ENCODE measurements at places on chromosomes 5 and 9.

DNA sequence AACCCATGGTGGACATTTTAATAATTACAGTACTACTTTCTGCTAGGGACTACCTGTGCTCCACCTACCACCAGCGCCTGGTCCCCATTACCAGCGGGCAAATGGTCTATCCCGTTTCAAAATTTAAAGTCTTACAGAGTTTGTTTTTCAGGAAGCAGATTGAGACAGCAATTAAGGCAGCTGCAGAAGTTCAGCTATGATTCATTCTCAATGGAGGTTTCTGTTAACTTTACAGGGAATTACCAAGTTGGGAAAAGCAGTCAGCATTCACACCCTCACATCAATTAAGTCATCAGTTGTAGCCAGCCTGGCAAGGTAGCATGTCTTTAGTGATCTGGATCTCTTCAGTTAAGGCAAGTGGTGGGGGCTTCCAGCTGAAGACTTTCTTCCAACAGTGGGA, 410.6 kb upstream of the DAB2 start:
- no peak for DNase-seq

- no peak for DNase-seq
Observed at GRCh38 chr5:148412124-148412523, 28.4 kb downstream of the FBXO38 start.

DNA sequence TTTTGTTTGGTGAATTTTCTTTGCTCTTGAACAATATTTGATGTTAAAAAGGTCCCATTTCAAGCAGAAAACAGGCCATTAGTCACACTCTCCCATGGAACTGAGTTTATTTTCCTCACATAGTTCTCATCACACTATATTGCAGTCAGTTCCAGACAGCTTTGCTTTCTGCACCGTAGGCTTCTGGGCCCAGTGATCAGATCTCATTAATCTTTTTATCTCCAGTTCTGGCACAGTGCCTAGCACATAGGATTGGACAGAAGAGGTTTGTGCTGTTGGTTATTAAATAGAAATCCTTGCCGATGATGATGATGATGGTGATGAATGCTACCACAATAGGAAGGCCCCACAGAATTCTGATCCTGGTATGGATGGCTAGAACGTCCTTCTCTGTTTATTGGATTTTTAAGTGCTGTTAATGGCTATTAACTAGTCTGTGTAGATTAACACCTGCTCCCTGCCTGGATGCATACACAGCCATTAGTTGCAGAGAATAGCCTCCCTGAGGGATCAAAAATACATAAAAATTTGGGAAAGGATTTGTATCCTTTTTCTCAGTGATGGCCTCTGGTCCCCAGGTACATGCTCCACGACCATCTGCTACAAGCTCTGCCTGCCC, 52.0 kb upstream of the NTRK2 start:
- DNase-seq: no peak

DNA sequence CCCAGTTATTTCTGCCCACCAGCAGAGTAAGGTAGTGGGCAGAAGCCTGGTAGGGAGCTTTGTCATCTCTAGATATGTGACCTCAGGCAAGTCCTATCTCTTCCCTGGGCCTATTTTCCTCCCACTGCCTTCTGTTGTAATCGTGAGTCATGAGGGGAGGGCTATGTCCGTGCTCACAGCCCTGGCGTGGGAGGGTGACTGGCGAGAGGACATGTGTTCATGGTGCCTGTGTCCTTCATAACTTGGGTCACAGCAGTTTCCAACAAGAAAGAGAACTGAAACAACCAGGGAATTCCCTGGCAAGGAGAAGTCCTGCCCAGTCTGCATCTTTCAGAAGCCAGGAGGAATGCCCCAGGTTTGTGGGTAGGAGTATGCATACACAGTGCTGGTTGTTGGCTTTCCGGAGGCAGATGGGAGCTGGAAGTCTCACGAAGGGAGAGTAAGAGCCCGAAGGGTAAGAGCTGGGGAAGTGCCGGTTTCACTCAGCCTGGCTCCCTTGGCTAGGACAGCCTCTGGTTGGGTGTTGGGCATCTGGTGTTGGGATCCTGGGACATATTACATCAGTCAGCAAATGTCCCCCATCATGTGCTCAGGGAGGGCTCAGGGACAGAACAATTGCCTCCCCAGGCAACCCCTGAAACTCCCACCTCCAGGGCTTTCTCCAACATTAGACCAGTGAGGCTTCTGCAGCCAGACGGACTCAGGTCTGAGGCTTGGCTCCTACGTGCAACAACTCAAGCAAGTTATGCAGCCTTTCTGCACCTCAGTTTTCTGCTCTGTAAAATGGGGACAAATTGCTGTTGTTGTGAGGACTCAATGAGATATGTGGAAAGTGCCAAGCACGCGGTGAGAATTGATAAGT, 4.3 kb upstream of the TIFAB start:
- DNase-seq: no peak

DNA sequence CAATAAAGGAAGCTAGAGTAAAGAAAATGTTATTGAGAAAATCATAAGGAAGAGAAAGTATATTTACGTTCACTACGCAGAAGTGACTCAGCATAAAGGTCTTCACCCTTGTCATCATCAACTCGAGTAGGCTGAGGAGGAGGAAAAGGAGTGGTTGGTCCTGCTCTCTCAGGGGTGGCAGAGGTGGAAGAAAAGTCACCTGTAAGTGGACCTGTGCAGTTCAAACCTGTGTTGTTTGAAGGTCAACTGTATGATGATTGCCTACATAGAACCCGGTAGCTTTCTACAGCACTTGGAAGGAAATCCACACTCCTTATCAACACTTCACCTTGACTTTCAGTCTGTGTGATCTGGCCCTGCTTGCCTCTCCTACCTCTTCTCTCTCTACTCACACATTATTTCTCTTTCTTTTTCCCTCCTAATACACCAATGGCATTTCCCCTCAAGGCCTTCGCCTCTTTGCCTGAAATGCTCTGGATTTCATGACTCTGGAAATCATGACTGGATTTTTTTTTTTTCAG, 109.3 kb upstream of the CPEB4 start:
- DNase-seq: no peak

GRCh38 chr5:168324859-168325630, 33.6 kb downstream of the WWC1 start:
- DNase-seq: no peak

GRCh38 chr5:33291216-33292000, 149.4 kb upstream of the TARS1 start:
- DNase-seq: no peak

DNA sequence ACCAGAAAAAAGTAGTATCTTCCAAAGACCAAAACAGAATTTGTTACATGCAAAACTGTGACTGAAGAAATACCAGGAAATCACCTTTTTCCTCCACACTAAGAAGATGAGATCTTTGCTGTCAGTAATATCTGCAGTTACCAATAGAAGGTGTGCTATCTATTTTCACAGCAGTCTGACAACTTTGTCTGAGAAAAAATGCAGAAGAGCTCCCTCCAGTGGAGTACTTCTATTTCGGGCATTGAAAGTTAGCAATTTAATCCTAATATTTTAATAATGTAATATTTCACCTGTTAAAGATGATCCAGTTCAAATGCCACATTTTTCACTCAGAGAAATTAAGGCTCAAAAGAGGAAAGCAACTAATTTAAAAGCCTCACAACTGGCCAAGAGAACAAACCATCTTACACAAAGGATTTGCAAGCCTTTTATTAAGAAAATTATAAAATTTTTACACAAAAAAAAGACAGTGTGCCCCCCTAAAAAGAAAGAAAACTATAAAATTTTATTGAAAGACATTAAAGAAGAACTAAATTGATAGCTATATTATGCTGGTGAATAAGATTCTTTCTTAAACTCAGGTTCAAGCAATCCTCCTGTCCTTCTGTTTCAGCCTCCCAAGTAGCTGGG, 50.6 kb downstream of the DEPDC1B start:
- no peak for DNase-seq

DNA sequence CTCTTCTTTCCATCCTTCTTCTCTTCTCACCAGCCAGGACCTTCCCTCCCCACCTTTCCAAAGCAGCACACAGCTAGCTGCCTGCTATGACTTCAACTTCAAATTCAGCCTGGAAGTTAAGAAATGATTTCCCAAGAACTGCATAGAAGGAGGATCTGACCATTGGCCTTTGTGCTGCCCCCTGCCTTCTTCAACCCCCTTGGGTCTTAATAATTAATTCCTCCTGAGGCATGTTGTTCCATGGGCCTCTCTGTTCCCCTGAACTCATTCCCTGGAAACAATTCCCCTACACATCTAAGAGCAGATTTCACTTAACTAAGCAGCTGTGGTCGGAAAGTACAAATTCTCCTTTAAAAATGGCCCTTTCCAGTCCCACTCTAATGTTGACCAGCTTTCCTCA, 62.4 kb downstream of the ADAMTS12 start:
- DNase-seq: no peak

DNA sequence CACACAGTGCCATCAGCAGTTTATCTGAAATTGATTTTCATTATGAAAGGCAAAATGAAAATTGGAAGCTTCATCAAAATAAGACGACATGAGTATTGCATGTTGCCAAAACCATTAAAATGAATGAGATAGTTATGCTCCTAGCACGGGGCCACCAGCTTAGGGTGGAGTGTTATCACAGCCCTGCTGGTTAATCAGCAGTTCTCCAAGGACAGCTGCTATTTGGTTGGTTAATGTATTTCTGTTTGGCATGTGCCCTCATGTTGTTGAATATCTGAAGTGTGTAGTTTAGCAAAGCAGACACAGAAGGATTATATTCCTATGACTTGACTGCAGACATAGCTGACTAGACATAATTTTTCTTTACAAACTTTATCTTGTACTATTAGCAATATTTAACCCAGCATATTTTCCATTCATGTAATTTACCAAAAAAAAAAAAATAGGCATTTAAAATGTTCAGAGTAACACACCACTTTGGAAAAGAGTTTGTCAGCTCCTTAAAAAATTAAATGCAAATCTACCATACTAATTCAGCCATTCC, 98.6 kb upstream of the PIK3R1 start:
- no peak for DNase-seq

DNA sequence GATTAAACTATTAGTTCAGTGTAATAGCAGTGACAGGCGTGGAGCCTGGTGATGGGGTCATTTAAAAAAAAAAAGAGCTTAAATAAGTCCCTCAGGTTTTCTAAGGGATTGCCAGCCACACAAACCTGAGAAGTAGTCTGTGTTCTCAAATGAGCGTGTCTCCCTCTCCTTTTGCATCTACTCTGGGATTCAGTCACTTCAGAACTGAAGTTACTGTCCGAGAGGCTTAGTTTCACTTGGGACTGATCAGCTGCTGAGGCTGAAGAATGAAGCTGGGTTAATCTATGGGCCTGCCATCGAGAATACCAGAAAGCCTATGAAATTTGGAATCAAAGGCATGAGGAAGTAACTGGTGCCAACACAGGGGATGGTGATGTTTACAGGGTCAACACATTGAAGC, 310.1 kb downstream of the ADAMTS6 start:
- no peak for DNase-seq

DNA sequence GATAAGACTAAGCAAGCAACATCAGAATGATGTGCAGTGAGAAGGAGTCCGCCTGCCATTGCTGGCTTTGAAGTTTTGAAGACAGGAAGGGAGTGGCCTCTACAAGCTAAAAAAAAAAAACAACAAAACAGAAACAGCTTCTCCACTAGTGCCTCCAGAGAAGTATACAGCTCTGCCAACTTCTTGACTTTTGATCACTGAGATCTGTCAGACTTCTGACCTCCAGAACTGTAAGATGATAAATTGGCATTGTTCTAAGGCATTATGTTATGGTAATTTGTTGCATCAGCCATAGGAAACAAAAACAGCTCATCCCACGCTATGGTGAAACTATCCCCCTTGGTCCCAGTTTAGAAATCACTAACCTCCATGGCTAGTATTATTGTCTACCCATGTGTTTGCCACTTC, 131.0 kb upstream of the VCAN start:
- no peak for DNase-seq

DNA sequence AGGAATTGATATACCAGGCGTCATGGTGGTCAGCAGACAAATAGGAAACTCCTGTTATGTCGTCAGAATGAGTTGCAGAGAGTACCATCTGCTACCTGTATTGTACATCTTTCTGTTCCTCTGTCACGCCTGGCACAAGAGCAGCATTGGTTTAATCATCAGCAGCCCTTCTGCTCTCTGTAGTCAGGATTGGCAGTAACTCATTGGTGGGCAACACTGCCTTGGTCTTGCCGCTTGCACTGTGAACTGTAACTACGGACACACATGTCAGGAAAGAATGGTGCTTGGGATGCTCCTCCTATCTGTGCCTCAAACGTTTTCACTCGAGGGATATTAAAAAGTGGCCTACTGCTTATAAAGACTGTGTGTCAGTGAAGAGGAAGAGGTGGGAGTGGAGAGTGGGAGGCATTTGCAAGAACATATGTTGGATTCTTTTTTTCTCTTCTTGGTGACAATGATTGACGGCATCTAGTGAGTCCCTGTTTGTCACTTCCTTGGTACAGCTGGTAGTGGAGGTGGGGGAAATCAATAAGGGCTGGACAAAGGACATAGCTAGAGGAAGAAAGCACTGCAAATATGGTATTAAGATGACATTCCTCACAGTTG, 76.6 kb downstream of the F2RL2 start:
- DNase-seq: no peak

DNA sequence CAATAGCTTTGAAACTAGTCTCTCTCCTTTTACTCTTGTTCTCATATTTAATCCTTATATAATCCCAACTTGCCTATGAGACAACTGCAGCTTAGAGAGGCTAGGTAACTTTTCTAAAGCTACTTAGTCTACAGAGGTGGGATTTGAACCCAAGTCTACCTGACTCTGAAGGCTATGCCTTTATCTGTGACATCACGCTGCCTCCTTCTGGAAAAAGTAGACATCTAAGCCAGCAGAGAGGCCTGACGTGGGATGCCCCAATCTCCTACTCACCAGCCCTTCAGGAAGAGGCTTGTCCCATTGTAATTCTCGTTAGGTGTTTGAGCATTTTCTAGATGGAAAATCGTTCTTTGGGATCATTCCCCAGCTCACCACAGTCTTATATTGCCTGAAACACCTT, 167.5 kb downstream of the HSPA4 start:
- DNase-seq: no peak

DNA sequence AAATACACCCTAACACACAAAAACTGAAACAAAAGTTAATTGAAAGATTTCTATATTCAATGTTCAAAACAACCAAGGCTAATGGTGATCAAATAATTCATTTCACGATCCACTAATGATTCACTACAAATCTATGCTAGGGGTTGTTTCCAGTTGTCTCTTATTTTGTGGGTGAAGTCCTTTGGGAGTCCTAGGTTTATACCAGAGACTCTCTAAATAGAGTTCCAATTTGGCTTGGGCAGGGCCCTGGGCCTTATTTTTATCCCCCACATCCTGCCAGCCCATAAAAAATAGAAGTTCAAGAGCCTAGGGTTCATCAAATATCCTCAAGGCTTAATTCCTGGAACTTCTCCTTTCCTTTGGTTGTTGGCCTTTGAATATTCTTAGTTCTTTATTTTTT, 26.1 kb downstream of the SREK1IP1 start:
- DNase-seq: no peak

DNA sequence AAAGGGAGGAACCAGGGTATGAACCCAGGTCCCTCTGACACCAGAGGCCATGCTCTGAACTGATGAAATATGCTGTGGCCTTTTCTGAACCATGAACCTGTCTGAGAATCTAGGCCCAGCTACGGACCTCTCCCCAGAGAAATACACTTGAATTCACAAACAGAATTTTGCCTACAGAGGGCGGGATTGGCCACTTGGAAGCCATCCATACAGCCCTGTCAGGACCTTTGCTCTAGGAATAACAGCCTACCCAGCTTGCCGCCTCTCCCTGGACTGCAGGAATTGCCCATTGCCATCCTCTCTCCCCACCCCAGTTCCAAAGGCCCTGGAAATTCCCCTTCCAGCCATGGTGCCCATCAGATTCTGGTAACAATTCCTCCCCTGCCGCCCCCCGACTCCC, 26.6 kb downstream of the MORN5 start:
- no peak for DNase-seq

- DNase-seq: no peak
Observed at GRCh38 chr9:135614821-135615665, 24.3 kb downstream of the GLT6D1 start.

GRCh38 chr5:57113481-57113880, 60.4 kb upstream of the GPBP1 start:
- no peak for DNase-seq

Measured in NCI-H2227 treated with DMSO at 0.1 percent for 48 hours (cell line).